ENCODE measurements at places on chromosomes 12 and 14. TPM values are rescaled to one million over a fixed set of nuclear protein-coding genes. Genes with fewer than 3 reads are reported as not detected.

Gene OGFOD2
- total RNA-seq = 22.9 TPM

Gene SYNDIG1L
- 0.13 TPM for total RNA-seq

Gene DHRS2
- total RNA-seq = 0.31 TPM

Gene TAS2R13
- 2.8 TPM for total RNA-seq

Gene SPIC
- total RNA-seq = 0.44 TPM
